ENCODE measurements at places on chromosomes 2 and 18. TPM values are rescaled to one million over a fixed set of nuclear protein-coding genes. Genes with fewer than 3 reads are reported as not detected.

GRCh38 chr2:171515672-171516298 is 6.5 kb upstream of the CYBRD1 start:
- no peaks in the 10 kb centered on the region for H3K36me3 ChIP-seq
- no peaks in the 10 kb centered on the region for H3K4me1 ChIP-seq
- H3K4me3 ChIP-seq: no peak overlapping the region
- H3K27ac ChIP-seq: no peak overlapping the region
- DNase-seq: no peak

- no peaks in the 10 kb centered on the region for H3K27me3 ChIP-seq
- no peak overlapping the region for H3K4me3 ChIP-seq
- H3K4me1 ChIP-seq: no peaks in the 10 kb centered on the region
- peaks cover 5% of the 10 kb centered on the region for H3K36me3 ChIP-seq
Measured at GRCh38 chr2:112118148-112118547, 20.0 kb upstream of the FBLN7 start.

DNA sequence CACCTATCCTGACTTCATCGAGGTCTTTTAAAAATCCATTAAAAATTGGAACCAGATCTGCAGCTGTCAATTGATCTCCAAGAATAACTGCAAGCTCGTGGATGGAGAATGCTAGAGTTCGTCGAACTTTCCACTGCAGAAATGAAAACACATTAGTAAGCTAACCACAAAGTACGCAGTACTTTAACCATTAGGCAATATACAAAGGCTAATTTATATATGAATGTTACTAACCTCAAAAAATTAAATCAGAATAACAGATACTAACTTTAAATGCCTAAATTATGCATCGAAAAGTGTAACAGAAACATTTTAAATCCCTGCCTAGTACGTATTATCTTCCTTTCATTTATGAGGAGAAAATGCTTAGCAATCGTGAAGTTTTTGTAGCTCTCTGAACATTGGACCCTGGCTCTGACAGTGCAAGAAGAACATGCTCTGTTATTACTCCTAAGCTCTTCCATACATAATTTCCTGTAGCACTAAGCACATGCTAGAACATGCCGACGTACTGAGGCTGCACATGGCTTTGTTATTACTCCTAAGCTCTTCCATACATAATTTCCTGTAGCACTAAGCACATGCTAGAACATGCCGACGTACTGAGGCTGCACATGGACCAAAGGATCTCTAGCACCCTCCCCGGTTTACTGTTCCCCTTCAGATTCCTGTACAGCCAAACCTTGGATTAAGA is 57.0 kb downstream of the PPP4R1 start:
- H3K4me3 ChIP-seq: no peak overlapping the region
- no peaks in the 10 kb centered on the region for H3K27me3 ChIP-seq
- peaks cover 7% of the 10 kb centered on the region for H3K4me1 ChIP-seq
- no peak for DNase-seq

DNA sequence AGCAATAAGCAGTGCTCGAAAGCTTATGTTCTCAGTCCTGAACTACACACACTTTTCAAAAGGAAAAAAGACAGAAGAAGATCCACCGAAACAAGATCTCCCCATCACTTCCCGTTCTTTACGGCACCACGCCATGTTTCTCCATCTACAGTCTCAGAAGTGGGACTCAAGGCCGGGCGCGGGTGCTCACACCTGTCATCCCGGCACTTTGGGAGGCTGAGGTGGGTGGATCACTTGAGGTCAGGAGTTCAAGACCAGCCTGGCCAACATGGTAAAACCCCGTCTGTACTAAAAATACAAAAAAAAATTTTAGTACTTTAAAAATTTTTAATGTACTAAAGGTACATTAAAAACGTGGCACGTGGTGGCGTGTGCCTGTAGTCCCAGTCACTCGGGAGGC is 31.2 kb downstream of the ZNF516 start:
- H3K27me3 ChIP-seq: no peaks in the 10 kb centered on the region
- no peak overlapping the region for H3K4me3 ChIP-seq
- H3K36me3 ChIP-seq: no peaks in the 10 kb centered on the region
- peaks cover 13% of the 10 kb centered on the region for H3K4me1 ChIP-seq

DNA sequence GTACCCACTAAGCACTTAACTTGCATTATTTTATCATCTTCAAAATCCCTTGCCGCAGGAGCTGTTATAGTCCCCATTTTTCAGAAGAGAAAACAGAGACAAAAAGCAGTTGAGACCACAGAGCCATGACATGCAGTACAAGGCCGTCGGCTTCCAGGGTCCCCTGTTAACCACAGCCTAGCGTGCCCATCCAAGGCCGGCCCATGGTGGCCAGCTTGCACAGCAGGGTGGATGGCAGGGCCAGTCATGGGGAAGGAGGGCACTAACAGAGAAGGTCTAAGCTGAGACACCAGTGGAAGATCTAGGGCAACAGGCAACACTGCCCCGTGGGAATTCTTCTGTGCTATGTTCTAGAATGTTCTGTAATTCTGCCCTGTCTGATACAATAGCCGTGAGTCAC is 192.6 kb upstream of the ID2 start:
- DNase-seq: no peak
- H3K36me3 ChIP-seq: no peaks in the 10 kb centered on the region
- no peaks in the 10 kb centered on the region for H3K4me1 ChIP-seq
- H3K27ac ChIP-seq: no peak overlapping the region
- no peak overlapping the region for H3K4me3 ChIP-seq

- H3K4me3 ChIP-seq: no peak overlapping the region
- H3K27me3 ChIP-seq: no peaks in the 10 kb centered on the region
- no peak overlapping the region for H3K27ac ChIP-seq
- no peak for DNase-seq
- H3K36me3 ChIP-seq: no peaks in the 10 kb centered on the region
- H3K4me1 ChIP-seq: no peaks in the 10 kb centered on the region
Measured at GRCh38 chr2:124911560-124911959, 886.5 kb downstream of the CNTNAP5 start.

DNA sequence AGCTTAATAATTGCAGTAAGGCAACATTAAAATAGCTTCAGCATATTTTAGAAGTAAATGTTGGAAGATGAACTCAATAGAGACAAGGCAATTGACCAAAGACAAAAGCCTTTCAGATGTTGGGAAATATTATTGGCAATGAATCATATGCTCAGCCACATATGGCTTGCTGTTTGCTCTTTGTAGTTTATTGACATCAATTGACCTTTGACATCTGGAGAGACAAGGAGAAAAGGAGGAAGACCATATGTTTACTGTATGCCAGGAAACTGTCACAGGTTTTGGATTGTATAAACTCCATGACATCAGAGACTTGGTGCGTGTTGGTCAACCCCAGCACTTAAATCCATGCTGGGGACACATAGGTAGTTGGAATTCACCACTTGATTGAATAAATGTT is 60.6 kb upstream of the SLC16A14 start:
- H3K4me3 ChIP-seq: no peak overlapping the region
- H3K36me3 ChIP-seq: no peaks in the 10 kb centered on the region
- H3K27ac ChIP-seq: no peak overlapping the region
- no peaks in the 10 kb centered on the region for H3K27me3 ChIP-seq

DNA sequence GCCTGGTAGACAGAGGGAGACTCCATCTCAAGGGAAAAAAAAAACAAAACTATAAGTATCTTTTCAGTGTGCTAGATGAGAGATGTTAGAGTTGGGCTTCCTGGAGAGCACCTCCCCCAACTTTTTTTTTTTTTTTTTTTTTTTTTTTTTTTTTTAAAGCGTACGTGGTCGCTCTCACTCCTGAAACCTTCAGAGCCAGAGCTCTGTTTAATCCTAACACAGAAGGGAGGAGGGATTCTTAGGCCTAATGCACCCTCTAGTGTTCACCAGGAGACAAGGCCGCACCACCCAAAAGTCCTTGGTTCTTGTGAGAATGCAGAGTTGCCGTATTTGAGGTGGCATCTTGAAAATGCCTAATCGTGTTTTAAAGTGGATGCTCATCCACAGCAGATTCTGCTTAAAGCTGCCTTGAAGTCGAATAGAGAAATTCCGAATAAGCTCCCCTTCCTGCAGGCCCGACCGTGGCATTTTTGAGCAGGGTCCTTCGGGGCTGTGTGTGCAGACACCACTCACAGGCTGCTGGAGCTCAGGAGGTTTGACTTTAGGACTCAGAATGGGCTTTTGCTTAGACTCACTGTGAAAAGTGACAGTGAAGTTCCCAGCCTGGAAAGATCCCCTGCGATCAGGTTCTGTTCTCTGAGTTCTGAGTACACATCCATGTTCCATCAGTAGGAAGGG is 252.6 kb downstream of the AGAP1 start:
- no peak for DNase-seq
- no peaks in the 10 kb centered on the region for H3K27me3 ChIP-seq
- no peak overlapping the region for H3K4me3 ChIP-seq
- peaks cover 4% of the 10 kb centered on the region for H3K4me1 ChIP-seq
- no peak overlapping the region for H3K27ac ChIP-seq

- no peaks in the 10 kb centered on the region for H3K36me3 ChIP-seq
- no peak overlapping the region for H3K4me3 ChIP-seq
- H3K27ac ChIP-seq: no peak overlapping the region
- DNase-seq: no peak
Measured at GRCh38 chr18:11553098-11553940, 56.1 kb upstream of the SLC35G4 start.

GRCh38 chr2:102698369-102699111 is 63.3 kb upstream of the TMEM182 start:
- no peaks in the 10 kb centered on the region for H3K4me1 ChIP-seq
- H3K27me3 ChIP-seq: no peaks in the 10 kb centered on the region
- no peak overlapping the region for H3K27ac ChIP-seq
- DNase-seq: peak; percentile 7
- no peaks in the 10 kb centered on the region for H3K36me3 ChIP-seq

GRCh38 chr2:24515335-24515734 is 24.3 kb downstream of the NCOA1 start:
- H3K27ac ChIP-seq: no peak overlapping the region
- no peaks in the 10 kb centered on the region for H3K36me3 ChIP-seq
- peaks cover 38% of the 10 kb centered on the region for H3K4me1 ChIP-seq

DNA sequence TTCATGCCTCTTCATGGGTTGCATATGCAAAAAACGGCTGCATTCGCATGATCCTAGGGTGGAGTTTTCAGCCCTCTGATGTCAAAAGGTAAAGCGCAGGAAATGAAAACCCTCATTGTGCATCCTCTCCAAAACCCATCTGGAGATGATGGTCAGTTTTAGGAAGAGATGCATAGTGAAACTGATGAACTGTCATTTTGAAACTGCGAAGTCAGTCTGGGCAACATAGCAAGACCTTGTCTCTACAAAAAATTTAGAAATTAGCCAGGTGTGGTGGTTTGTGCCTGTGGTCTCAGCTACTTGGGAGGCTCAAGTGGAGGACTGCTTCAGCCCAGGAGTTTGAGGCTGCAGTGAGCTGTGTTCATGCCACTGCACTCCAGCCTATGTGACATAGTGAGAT is 2.5 kb upstream of the TTLL4 start:
- DNase-seq: no peak
- H3K4me3 ChIP-seq: no peak overlapping the region
- H3K4me1 ChIP-seq: peaks cover 3% of the 10 kb centered on the region
- H3K36me3 ChIP-seq: no peaks in the 10 kb centered on the region
- H3K27me3 ChIP-seq: no peaks in the 10 kb centered on the region

GRCh38 chr18:49183921-49184320 is 233.2 kb upstream of the SMAD7 start:
- H3K4me3 ChIP-seq: no peak overlapping the region
- H3K4me1 ChIP-seq: no peaks in the 10 kb centered on the region
- no peak for DNase-seq
- H3K27me3 ChIP-seq: no peaks in the 10 kb centered on the region

- no peaks in the 10 kb centered on the region for H3K4me1 ChIP-seq
- no peaks in the 10 kb centered on the region for H3K27me3 ChIP-seq
- DNase-seq: no peak
- no peak overlapping the region for H3K27ac ChIP-seq
- H3K4me3 ChIP-seq: no peak overlapping the region
- H3K36me3 ChIP-seq: no peaks in the 10 kb centered on the region
Measured at GRCh38 chr2:21535826-21536225, 412.1 kb downstream of the TDRD15 start.

DNA sequence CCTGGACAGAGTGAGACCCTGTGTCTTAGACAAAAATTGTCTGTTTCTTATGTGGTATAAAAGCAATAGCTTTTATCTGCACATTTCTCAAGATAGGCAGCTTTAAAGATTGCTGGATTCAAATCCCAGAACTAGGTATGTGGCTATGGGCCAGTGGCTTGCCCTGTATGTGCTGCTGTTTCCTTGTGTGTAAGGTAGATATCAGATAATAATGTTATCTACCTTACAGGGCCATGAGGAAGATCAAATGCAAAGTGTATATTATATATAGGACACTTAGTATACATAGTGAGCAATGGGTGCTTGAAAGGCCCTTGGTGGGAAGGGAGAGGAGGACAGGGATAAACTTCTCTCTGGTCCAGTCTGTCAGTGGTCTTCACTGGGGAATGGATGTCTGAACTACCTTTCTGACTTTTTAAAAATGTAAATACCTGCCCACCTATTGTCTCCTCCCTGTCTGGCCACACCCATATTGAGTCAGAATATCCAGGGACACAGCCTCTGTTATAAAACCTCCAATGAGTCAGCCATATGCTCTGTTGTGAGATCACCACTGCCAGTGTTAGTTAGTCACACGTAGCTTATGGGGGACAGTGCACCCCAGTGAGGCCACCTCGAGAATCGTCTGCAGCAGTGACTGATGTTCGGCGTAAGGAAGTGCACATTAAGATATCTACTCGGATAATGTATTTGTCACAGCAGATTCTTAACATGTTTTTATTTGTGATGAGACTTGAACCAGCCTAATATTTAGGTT is 383.4 kb downstream of the PTPRM start:
- no peaks in the 10 kb centered on the region for H3K36me3 ChIP-seq
- peaks cover 6% of the 10 kb centered on the region for H3K4me1 ChIP-seq
- H3K27me3 ChIP-seq: no peaks in the 10 kb centered on the region
- DNase-seq: no peak

DNA sequence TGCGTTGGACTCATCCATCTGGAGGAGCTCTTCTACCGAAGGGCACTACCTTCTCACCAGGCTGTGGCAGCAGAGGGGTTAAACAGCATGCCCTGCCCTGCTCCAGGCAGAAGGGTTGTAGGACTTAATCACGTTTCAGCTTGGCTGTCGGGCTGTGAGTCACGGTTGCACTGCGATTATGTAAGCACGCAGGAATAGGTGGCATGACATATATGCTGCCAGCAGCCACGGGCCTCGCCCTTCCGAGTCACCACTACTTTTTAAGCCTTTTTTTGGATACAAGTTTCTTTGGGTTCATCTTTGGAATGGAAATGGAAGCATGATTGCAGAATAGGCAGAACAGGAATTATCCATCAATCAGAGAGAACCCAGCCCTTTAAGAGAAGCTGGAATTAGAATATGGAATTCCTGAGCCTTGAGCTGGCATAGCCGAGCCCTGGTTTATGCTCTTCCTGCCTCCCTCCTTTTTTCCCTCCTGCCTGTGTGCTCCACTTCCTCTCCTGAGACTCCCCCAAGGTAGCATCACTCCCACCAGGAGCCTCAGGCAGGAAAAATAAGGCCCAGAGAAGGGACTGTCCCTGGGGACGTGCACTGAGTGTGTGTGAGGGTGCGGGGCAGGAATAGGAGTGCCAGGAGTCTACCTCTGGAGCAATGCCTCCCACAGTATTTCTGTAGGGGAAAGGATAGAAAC is 86.8 kb downstream of the SEMA4F start:
- H3K4me3 ChIP-seq: peak overlapping the region; percentile 5
- peak overlapping the region; percentile 79 for H3K27ac ChIP-seq
- peak; percentile 62 for DNase-seq
- H3K36me3 ChIP-seq: no peaks in the 10 kb centered on the region
- peaks cover 10% of the 10 kb centered on the region for H3K4me1 ChIP-seq

DSC3 gene
- total RNA-seq: 3.0 TPM

CNNM3 gene
- 11.5 TPM for total RNA-seq

Measured in thoracic aorta (tissue), 2 donors.